Caki2 (cell line): ENCODE measurements at places on chromosomes 4 and X. TPM values are rescaled to one million over a fixed set of nuclear protein-coding genes. Genes with fewer than 3 reads are reported as not detected.

DNA sequence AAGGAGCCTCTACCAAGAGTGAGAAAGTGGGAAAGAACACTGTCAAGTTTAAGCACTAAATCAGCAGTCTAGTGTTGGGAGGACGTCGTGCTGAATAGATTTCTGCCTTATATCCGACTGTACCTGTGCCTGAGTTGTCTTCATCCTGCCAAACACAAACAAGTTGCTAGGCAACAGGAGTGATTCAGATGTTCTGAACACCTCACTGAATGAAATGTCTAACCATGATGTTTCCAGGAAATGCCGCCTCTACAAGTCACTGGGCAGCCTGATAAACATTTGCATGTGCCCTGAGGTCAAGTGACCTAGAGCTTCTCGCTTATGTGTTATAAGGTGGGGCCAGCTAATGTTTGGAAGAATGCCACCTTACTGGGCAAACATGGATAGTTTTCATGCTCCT, 37.9 kb downstream of the SGMS2 start:
- DNase-seq, result peak; percentile 80

GRCh38 chr4:52054254-52054653, 3.1 kb downstream of the SPATA18 start:
- no peak for DNase-seq

DNA sequence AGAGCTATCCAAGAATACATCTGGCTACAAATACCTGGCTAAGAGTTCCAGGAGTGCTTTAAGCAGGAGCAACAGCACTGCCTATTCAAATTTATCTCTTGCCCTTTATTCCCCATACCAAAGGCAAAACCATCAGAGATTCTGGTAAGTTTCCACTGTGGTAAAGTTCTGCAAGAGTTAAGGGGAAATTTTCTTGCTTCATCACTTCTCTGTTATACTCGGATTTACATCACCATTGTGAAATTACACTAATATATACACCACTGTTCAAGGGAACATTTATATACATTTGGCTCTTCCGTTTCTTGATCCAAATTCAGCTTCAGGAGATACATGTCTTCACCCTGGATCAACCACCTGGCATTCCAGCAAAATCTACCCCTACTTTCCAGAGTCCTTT, 70.8 kb upstream of the PTPN13 start:
- no peak for DNase-seq

DNA sequence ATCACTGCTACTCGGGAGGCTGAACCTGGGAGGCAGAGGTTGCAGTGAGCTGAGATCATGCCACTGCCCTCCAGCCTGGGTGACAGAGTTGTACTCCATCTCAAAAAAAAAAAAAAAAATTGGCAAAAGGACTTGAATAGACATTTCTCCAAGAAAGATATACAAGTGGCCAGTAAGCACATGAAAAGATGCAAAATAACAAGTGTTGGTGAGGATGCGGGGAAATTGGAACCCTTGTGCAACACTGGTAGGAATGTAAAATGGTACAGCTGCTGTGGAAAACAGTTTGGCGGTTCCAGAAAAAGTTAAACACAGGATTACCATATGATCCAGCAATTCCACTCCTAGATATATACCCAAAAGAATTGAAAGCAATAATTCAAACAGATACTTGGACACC, 19.4 kb downstream of the RBM10 start:
- no peak for DNase-seq

- DNase-seq, result peak; percentile 54
These were observed 84.0 kb downstream of the RTL9 start for GRCh38 chrX:110442635-110443034.

DNA sequence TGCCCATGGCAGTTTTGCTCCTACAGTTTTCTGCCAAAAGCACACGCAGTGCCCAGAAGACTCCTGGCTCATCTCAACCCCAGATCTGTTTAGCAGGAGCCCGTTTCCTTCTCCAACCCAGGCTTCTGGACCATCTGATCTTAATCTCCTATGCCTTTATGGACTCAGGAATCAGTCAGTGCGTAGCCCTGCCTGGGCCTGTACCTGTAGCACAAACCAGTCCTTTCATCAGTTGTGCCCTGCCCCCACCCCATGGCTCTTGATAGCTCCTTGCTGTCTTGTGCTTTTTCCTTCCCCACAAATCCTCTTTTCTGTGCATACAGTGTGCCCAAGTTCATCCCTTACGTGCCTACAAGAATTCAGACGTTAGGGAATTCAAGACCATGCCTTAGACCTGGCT, 1.5 kb downstream of the ZNF718 start:
- DNase-seq, result no peak

GRCh38 chr4:113383111-113383785, 333.8 kb downstream of the ANK2 start:
- DNase-seq, result no peak

- peak; percentile 21 for DNase-seq
These were observed 19.8 kb downstream of the CPE start for GRCh38 chr4:165398570-165398969.

DNA sequence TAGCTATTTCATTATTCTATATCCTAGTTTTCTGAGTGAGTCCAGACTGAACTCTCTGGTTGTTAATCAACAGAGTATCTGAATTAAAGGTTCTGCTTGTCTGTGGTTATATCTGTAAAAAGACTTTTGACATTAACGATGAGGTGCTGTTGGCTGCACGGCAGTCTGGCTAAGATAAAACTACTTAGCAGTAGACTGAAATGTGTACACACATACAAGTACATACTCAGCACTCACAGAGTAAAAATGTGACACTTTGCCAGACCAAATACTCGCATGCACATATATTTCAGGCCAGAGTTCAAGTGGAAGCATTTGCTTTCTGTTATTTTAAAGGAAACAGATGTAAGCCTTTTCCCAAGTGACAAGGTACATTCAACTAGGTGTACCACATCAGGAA, 80.5 kb downstream of the PRDM5 start:
- no peak for DNase-seq

DNA sequence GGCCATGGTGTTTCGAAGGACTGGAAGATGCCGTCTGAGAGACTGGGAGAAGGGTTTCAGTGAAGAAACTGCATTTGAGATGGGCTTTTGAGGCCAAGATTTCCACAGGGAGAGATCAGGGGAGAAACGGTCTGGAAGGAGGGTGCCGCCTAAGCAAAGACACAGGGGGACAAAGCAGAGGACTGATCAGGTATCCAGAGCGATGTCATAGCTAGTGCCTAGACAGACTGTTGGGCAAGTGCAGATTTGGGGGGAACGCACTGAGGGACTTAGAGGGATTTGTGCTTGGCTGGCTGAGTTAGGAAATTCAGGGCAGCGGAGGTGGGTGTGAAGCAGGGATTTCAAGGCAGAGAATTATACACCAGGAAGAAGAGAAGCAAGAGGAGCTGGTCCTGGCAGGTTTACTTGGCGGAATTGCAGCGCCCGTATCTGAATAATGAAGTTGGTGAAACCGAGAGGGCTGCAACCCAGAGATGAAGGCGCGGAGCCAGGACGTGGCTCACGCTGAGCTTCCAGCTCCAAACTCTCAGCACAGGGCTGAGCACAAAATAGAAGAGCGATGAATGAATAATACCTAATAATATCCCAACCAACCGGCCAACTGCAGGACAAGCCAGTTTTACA, 106.9 kb downstream of the MAML3 start:
- no peak for DNase-seq

- no peak for DNase-seq
These were observed 8.8 kb downstream of the GPRIN3 start for GRCh38 chr4:89298788-89299152.

DNA sequence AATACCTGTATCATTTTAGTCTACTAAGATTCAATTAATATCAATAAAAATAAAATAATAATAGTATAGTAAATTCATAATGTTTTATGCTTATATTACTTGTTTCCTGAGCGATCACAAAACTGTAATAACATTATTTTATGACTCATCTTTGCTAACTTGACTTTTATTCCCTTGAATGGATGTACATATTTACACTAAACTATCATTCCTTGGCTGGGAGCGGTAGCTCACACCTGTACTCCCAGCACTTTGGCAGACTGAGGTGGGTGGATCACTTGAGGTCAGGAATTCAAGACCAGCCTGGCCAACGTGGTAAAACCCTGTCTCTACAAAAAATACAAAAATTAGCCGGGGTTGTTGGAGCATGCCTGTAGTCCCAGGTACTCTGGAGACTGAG, 104.0 kb upstream of the SLC34A2 start:
- DNase-seq, result no peak

Gene NAA11
- total RNA-seq, result not detected in 2 replicates

Gene TMEM47
- total RNA-seq, result 0.51 and 0.52 TPM in 2 replicates

Gene AKAP4
- not detected in 2 replicates for total RNA-seq

Gene ARL9
- not detected in 2 replicates for total RNA-seq

Gene CXCL8
- 7.8 and 7.9 TPM in 2 replicates for total RNA-seq
